ENCODE measurements at places on chromosomes 11 and 22.

DNA sequence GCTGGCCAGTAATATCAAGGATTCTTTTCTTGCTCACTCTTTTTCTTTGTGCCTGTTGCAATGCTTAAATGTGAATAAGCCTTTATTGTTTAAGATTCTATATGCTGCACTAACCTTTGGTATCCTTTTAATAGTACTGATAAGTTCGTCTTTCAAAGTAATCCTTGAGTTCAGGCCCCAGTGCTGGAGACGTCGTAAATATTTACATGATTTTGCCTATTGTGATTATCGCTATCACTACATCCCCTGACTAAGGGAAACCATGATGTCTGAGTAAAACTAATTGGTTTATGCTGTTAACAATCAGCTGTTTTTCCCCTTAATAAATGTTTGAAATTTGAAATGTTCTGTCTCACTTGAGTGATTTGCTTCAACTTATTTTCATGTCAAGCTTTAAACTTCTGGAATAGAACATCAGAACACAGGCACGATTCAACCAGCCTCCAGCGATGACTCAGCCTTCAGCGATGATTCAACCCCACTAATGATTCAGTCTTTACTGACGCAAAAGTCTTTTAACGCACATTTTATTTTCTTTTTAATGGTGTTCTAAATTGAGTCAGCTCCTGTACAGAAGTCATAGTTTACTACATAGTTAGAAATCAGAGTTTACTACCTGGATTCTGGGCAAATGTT is 3.9 kb downstream of the HTATIP2 start:
- peak; percentile 55 for DNase-seq

DNA sequence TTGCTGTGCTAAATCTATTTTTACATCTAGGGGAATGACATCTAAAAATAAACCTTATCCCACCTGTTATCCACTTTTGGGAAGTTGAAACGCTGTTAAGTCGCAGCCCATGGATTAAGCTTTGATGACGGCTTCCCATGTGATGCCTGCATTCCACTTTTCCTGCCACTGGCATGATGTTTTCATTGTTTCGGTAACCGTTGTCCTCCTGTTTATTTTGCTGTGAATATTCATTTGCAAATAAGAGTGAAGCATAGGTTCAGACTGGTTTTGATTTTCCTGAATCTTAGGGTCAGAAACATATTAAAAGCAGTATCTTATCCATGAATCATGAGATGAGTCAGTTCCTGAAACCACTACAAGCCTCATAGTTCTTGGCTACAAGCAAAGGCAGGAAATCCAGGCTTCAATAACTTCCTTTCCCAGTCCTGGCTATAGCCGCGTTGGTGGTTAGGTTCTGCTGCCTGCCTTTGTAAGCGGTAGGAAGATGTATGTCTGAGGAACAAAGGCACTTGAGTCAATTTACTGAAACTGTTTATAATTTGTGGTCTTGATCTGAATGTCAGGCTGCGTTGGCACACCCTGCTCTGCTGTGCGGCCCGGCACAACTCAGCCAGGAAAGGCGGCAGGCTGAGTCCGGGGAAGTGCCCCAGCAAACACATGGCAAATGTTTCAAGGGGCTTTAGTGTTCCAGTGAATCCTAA is 19.4 kb downstream of the TEAD1 start:
- no peak for DNase-seq

DNA sequence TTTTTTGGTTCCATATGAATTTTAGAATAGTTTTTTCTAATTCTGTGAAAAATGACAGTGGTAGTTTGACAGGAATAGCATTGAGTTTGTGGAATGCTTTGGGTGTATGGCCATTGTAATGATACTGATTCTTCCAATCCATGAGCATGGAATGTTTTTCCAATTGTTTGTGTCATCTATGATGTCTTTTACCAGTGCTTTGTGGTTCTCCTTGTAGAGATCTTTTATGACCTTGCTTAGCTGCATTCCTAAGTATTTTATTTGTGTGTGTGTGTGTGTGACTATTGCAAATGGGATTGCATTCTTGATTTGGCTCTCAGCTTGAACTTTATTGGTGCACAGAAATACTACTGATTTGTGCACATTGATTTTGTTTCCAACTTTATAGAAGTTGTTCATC is 3.0 kb upstream of the CSF2RB start:
- no peak for DNase-seq

GRCh38 chr11:10158461-10158860 is 135.6 kb downstream of the SBF2 start:
- DNase-seq, result no peak

DNA sequence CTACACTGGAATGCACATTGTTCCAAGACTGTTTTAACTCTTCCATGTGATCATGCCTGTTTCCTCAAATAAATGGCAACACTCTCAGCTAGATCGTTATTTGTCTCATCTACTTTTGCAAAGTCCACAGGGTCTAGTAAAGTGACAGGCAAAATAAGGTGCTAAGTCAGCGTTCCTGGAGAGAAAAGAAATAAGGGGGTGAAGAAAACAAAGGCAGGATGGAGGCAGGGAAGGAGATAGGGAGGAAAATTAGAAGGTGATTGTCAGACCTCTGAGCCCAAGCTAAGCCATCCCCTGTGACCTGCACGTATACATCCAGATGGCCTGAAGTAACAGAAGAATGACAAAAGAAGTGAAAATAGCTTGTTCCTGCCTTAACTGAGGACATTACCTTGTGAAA is 132.1 kb downstream of the RAB38 start:
- DNase-seq, result no peak

All from activated T-helper 9 cell treated with anti-CD3 and anti-CD28 coated beads, Interleukin-2, amount 50 U/mL, for 16 hours (primary cell).